ENCODE measurements at places on chromosomes 6 and 20.
A peak's percentile ranks its signal among the peaks of the same experiment; 100 is the strongest.

DNA sequence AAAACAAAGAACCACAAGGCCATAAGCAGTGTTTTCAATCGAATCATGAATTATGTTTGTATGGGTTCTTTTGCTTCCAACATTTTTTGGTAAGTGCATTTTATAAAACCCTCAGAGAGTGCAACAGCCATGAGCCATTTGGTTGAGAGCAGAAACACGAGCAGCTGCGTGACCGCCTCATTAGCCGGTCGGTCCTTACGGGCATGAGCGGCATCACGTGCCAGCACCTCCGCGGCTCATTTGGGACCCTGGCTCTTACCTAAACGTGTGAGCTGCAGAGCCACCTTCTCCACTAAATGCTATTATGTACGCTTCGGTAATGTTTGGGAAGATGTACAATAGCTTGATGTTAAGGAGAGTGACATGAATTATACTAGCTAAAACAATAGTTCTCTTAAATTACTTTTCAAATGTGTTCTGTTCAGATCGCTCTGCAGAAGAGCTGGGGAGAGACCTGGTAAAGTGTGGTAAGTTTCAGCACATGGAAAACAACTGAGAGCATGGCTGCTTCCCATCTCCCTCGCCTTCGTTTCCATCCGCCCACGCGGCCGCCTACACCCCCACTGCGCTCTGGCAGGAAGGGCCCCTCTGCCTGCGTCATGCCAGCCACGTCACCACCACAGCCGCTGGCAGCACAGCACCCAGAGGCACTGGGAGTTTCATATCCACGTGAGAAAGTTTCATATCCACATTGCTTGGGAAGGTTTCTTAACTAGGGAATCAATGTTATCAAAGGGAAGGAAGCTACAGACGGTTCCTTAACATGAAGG, 23.7 kb upstream of the PDE10A start:
- DNase-seq = no peak

- DNase-seq = no peak
Observed at GRCh38 chr6:30720738-30721197, 616 bp downstream of the TUBB start.

DNA sequence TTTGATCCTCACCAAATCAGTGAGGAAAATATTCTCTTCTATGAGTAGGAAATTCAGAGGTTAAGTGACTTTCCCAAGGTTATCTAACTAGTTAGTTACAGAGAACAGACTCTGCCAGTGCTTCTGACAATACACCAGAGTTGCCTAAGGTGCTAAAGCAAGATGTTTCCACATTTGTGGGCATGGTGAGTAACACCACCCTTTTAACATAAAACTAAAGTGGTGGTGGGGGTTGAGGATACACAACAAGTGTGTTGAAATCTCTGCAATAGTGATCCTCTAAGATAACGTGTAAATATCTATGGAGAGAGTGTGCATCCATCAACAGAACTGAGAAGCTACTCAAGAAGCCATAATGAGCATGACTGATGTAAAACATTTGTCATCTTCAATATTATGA, 11.7 kb downstream of the VNN2 start:
- DNase-seq = no peak

DNA sequence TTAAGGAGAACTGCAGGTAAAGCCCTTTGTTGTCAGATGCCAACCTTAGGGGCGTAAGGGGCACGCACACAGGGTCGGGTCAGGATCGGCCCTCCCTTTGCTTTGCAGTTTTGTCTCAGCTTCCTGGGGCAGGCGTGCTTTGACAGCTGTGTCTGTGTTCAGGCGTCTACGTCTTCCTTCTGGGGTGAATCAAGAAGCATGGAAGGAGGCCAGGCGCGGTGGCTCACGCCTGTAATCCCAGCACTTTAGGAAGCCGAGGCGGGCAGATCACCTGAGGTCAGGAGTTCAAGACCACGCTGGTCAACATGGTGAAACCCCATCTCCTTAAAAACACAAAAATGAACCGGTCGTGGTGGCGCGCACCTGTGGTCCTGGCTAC, 1.3 kb downstream of the ZGPAT start:
- DNase-seq = no peak

DNA sequence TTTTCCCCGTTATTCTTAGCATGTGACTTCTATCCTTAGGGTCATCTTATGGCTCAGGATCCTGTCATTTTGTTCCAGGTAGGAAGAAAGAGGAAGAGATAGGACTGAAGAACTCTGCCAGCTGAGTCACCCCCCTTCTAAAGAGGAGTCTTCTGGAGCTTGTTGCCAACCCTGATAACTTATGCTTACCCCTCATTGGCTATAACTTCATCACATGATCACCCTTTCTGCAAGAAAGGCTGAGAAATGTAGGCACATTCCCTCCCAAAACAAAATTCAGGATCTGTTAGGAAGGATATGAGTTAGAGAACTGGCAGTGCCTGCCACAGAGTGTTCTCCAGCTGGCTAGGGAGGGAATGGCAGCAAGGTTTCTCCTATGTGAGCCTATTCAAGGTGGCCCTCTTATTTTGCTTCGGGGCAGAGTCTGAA, 35.6 kb downstream of the ARFGEF2 start:
- DNase-seq = no peak

DNA sequence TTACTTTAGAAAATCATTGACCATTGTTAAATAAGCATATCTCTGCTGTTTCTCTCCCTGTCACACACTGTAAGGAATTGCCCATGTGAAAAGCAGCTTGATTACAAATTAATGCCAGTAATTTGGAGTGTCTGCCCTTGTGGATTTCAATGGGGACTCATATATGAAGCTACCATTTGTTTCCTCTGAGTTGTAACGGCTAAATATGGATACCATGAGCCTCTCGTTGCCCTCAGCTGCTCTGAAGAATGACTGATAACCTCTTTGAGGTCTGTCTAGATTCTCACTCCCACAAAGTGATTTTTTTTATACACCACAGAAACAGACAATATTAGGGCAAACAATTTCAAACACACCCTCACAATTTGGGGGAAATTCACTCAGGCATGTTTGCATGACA, 40.0 kb upstream of the MAFB start:
- DNase-seq = no peak

GRCh38 chr6:7062451-7063162, 45.2 kb upstream of the RREB1 start:
- no peak for DNase-seq

GRCh38 chr6:46026307-46026706, 10.6 kb upstream of the CLIC5 start:
- no peak for DNase-seq

- DNase-seq = no peak
Observed at GRCh38 chr6:28770732-28771131, 153.1 kb downstream of the TRIM27 start.

- peak; percentile 20 for DNase-seq
Observed at GRCh38 chr6:52162940-52163908, 23.0 kb upstream of the IL17A start.

GRCh38 chr20:5670036-5670536, 80.1 kb upstream of the SHLD1 start:
- no peak for DNase-seq

- DNase-seq = no peak
Observed at GRCh38 chr6:13695252-13695651, 16.4 kb downstream of the RANBP9 start.

- no peak for DNase-seq
Observed at GRCh38 chr6:45783716-45784115, 231.9 kb downstream of the CLIC5 start.

DNA sequence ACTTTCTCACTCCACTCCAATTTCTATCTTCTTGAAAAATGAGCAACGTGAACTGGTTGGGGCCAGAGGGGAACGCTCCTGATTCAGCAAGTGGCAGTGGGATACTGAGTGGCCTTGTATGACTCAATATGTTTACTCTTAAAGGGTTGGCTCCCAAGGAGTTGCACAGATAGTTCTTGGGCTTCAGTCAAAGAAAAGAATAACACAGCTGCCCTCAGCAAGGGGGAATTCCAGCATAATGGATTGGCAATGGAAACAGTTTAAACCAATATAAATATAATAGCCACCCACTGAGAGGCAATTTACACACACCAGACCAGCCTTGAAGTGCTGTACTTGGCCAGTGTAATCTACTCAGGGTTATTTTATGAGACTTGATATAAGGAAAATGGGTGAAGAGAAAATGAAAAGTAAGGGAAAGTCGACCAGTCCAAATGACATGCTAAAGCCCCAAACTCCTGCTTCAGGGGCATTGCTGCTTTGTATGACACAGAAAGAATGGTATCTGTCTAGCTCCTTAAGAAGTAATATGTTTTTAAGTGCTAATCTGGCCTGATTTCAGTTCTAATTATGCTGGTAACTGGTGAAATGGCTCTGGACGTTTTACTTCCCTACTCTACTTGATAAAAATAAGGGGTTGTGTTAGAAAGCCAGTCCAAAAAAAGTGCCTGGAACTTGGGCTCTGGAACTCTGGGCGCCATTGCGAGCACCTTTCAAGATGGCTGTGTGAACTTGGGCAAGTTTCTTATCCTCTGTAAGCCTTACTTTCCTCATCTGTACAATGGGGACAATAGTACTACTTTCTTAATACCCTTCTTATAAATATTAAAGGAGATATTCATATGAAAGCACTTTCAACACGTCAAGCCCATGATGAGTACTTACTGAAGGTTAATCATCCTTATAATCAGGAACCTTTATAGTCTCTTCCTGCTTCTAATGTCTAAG, 712.9 kb upstream of the MAP3K7 start:
- DNase-seq = peak; percentile 73

DNA sequence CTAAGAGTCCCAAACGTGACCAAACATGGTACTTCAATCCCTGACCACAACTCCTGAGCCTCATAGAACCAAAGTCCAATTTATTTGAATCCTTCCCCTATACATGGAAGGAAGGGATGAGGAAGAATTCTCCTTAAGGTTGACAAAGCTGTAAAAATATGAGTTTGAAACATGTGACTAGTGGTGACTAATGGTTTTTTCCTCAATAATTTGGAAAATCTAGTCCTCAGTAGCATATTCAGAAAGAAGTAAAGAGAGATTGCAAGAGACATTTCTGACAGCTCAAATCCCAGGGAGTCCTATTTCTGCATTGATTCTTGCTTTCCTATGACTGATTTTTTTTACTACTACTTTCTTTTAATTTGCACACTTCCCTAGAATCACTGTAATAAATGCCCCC, 443.7 kb downstream of the FRK start:
- DNase-seq = no peak

DNA sequence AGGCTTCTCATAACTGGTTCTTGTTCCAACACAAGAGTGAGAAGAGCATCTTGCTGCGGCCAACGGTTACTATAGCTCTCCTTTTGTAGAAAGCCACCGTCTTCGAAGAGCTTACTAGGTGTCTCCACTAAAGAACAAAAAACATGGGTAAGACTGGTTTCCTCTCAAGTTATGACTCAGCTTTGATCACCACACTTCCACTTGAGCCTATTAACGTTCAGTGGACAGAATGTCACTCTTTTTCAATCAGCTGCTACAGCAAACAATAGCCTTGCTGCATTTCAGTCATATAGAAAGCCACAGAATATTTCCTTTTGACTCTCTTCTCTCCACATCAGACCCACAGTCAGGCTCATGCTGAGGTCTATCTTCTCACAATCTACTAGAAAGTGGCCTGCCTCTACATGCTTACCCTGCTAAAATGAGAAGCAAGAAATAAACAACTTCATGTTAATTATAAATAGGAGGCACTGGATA, 243.5 kb upstream of the PREP start:
- DNase-seq = no peak

- DNase-seq = no peak
Observed at GRCh38 chr6:53043581-53043980, 21.6 kb upstream of the FBXO9 start.

GRCh38 chr6:44415449-44415848, 27.9 kb downstream of the CDC5L start:
- DNase-seq = no peak

GRCh38 chr6:120378582-120379220, 955.6 kb downstream of the TBC1D32 start:
- DNase-seq = no peak

GRCh38 chr6:157487110-157487773, 106.3 kb downstream of the ZDHHC14 start:
- no peak for DNase-seq

- no peak for DNase-seq
Observed at GRCh38 chr6:147170269-147170668, 33.9 kb upstream of the STXBP5 start.

DNA sequence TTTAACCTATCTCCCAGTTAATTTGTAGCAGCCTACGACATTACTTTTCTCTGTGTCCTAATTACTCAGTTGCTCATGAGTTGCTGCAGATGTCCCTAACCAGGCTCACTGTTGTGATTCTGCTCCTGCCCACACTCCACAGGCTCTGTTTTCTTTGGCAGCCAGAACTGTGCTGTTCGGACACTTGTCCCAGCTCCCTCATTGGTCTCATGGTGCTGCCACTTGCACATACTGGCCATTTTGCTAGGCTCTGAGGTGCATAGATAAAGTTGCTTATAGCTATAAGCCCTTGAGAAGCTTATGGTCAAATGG, 55.0 kb downstream of the NOX3 start:
- no peak for DNase-seq

GRCh38 chr6:38370653-38371601, 268.8 kb downstream of the BTBD9 start:
- no peak for DNase-seq

- no peak for DNase-seq
Observed at GRCh38 chr20:50260479-50261221, 70.0 kb downstream of the CEBPB start.

DNA sequence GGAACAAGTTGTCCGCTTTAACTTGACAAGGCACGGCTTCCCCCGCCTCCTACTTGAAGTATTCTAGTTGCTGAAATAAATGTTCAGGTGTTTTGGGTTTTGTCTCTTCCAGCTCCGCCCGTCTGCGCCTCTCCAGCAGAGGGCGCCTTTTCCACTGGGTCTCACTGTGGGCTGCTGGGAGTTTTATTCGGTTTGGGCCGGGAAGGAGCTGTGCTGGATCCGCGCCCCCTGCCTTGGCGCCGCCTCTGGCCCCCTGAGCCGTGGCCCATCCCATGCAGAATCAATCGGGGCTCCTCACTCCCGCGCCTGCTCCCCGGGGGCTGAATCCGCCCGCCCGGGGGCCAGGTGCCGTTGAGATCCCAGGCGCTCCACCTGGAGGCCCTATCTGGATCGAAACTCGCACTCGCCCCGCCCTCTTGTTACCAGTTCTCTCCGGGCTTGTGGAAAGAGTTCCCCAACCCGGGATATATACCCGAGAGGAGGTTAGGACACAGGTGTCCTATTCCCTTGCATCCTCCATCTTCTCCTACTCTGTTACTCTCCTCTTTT, 51.0 kb upstream of the TCF21 start:
- no peak for DNase-seq

GRCh38 chr20:21623074-21623780, 82.2 kb upstream of the PAX1 start:
- DNase-seq = no peak

DNA sequence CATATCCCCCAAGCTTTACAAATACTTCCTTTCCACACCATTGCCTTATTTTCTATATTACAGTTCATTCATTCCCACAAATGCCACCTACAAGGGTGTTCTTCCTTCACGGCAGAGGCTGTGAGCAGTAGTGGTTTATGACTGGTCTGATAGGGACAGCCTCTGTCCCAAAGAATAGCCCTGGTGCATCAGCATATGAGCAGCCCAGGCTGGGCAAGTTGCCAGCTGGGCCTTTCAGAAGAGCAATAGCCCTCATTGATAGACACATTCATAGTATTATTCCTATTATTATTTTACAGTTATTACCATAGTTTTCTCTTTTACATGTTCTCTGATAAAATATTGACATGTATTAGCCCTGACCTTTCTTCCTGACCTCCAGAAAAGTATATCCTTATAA, 149.9 kb downstream of the MMS22L start:
- no peak for DNase-seq

- no peak for DNase-seq
Observed at GRCh38 chr20:25191051-25191450, 4.5 kb upstream of the ENTPD6 start.
